ENCODE measurements at places on chromosomes 5 and 9.

DNA sequence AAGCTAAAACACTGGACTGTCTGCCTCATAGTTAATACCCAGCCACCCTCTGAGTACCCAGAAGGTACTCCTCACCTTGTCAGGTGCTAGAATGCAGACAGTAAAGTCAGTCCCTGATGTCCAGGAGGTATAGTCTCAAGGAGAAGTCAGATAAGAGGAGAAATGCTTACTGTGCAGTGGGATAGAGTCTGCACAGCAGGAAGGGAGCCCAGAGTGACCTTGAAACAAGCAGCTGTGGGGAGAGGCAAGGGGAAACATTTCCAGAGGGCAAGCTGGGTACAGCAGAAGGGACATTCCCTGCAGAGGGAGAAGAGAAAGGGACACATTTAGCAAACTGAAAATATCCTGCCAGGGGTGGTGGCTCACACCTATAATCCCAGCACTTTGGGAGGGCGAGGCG, 122.7 kb downstream of the GCNT1 start:
- DNase-seq: no peak

GRCh38 chr9:100033877-100034551, 64.8 kb downstream of the ERP44 start:
- no peak for DNase-seq

DNA sequence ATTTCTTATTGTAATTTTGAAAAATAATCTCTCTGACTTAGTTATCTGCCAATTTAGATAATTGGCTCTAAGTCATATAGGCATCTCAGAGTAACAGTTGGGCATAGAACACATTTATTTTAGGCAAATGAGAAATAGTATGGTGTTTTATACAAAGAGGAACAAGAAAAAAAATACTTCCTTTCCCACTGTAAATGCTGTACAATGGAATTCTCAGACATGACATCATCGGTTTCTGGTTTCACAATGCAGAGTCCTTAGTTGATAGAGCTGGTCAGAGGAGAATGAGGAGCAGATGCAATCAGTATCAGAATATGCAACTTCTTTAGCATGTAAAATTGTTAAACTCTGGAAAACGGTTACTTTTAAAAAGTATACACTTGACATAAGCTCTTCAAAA, 49.4 kb downstream of the PLK2 start:
- no peak for DNase-seq

GRCh38 chr9:91847581-91848091, 102.4 kb downstream of the ROR2 start:
- peak; percentile 93 for DNase-seq

DNA sequence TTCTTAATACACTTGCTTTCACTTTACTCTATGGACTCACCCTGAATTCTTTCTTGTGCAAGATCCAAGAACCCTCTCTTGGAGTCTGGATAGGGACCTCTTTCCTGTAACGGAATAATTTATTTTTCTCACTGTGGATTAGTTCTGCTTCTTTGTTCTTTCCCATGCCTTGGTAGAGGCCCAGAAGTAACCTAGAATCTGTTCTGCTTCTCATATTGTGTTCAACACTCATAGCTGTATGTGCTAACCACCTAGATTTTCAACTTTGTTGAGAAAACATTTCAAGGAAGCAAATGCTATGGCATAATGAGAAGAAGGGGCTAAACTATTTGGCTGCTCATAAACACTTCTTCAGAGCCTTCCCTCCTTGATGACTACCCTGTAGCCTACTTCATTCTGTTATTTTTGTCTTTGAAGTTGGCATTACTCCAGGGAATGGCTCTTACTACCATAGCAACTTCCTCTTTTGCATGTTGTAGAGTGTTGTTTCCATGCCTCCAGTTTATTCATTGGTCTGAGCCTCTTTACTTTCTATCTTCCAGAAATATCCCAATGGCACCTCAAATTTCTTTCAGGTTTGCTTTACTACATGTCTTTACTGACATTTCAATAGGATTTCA, 74.3 kb downstream of the KIAA0825 start:
- DNase-seq: no peak

- DNase-seq: no peak
Observed at GRCh38 chr5:1930501-1930879, 47.8 kb upstream of the IRX4 start.

- no peak for DNase-seq
Observed at GRCh38 chr5:109819878-109820277, 130.2 kb downstream of the MAN2A1 start.

- peak; percentile 12 for DNase-seq
Observed at GRCh38 chr9:104386013-104386412, 118.0 kb upstream of the OR13F1 start.

GRCh38 chr5:164345173-164345849, 839.9 kb downstream of the MAT2B start:
- DNase-seq: no peak

DNA sequence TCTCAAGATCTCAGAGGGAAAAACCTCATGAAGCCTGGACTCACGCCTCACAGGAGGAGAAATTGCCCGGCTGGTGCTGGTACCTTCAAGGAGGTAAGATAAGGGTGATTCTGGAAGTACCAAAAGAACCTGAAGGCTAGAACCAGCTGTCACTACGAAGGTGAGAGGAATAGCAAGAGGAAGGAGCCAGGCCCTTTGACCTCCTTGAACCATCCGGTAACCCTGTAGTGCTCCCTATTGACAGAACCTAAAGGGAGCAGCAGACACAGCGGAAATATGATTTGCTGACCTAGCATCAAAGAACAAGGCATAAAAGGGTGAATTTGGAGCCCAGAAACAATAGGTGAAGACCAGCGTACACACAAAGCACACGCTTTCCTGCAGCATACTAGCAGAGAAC, 92.2 kb downstream of the DOCK8 start:
- DNase-seq: no peak

DNA sequence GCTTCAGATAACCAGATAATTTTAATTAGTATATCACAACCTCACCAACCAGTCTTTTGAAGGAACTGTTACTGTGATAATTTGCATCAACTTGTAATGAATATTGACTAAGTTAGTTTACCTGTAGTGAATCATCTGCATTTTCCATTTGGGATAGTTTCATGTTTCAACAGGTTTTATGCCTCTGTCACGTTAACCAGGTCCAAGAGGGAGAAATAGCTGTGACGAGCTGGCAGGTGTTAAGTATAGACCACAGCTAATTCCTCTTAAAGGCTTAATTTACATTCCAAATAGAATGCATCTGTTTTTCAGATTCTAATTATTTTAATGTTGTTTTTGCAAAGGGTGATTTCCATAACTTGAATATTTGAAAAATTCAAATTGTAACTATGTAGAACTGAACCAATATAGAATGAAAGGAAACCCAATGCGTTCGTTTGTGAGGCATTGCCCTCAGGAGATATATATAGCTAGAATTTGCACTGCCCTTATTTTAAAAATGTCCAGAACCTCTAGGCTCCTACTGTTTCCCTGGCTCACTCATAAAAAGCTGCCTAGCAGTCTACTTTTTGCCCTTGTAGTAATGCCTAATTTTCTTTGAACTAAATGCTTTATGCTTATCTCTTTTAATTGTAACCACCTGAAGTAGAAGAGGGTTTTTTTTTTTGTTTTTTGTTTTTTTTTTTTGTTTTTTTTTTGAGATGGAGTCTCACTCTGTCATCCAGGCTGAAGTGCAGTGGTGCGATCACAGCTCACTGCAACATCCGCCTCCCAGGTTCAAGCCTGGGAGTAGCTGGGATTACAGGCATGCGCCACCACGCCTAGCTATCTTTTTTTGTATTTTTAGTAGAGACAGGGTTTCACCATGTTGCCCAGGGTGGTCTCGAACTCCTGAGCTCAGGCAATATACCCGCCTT, 270.5 kb downstream of the SMARCA2 start:
- no peak for DNase-seq

GRCh38 chr5:180173875-180174586, 35.0 kb downstream of the RASGEF1C start:
- DNase-seq: no peak

DNA sequence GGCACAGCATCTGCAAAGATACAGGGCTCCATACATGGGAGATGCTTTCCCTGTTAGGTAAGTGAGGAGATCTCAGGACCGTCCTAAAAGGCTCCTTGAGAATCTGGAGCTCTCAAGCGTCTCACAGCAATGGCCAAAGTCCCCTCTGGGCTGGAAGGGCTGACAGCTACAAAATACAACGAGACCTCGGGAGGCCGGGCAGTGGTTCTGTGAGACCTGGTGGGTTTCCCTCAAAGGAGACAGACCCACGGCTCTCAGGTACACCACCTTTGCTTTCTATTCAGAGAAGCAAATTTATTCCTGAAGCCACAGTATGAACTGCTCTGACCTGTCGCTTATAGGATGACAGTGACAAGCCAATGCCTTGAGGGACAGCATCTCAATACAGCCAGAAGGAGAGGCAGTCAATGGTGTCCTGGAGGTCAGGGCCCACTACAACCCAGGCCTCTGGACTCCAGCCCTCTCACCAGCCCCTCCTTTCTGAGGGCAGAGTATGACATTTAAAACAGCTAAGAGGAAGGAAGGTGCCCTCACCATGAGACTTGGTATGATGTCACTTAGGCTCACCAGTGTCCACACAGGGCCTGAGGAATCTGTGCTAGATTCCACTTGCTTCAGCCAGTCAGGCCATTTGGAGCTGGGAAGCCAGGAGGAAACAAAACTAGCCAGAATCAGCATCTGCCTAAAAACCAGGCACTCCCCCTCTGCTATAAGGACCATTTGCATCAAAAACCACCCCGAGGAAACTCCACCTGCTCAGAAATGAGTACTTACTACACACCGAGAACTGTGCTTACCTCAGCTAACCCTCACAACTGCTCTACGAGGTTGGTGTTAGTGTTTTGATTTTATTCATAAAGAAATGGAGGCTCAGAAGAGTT, 86.5 kb upstream of the FSTL4 start:
- no peak for DNase-seq

DNA sequence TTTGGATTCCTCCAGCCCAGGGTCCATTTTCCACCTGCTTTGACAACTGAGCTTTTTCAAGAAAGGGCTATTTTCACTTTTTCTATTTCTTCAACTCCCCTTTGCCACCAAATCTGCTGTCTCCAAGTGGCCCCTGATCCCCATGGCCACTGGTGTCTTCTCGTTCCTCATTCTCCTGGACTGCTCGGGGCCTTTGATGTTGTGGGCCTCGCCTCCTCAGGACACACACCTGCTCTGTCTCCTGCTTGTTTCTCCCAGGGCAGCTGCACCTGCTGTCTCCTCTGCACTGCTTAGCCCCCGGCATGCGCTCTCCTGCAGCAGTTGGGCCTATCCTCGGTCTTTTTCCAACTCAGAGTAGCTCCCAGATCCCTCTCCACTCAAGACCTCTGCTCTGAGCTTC, 16.3 kb upstream of the NANS start:
- no peak for DNase-seq

GRCh38 chr5:83563631-83564030, 92.1 kb downstream of the VCAN start:
- DNase-seq: no peak

- DNase-seq: no peak
Observed at GRCh38 chr5:175576096-175576495, 81.8 kb upstream of the HRH2 start.

DNA sequence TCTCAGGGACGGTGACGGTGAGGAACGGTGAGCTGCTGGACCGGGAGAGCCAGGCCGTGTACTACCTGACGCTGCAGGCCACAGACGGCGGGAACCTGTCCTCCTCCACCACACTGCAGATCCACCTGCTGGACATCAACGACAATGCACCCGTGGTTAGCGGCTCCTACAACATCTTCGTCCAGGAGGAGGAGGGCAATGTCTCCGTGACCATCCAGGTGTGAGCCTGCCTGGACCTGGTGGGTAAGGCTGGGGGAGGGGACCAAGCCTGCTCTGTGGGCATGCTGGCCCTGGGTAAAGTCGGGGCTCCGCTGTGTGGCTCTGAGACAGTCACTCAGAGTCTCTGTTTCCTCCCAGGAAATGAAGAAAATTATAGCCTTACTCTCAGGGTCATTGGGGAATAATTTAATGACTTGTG, 29.3 kb downstream of the CDHR2 start:
- peak; percentile 73 for DNase-seq

DNA sequence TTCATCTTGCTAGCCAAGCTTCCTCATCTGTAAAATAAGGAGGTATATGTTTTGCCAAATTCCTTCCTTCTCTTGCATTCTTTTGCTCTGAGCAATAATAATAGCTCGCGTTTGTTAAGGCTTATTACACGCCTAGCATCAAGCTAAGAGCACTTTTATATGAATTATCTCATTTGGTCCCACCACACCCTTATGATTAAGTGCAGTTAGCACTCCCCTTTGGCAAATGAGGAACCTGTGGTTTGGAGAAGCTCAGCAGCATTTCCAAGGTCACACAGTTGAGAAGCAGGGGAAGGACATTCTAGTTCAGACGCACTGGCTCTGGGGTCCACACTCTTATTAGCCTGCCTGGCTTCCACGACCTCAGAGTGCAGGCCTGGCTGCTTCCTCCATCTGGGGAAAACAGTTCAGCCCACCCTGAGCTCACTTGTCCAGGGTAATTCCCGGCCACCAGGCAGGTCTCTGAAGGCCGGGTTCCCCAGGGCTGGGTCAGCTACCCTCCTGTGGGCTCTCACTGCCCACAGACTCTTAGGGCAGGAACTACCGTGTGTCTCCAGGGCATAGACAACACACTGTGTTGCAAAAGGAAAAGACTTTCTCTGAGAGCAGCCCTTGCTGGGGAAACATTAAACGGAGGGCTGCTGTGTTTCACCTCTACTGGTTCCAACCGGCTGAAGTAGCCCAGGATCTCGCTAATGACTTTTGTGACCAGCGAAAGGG, 9.9 kb upstream of the FBP1 start:
- DNase-seq: no peak

DNA sequence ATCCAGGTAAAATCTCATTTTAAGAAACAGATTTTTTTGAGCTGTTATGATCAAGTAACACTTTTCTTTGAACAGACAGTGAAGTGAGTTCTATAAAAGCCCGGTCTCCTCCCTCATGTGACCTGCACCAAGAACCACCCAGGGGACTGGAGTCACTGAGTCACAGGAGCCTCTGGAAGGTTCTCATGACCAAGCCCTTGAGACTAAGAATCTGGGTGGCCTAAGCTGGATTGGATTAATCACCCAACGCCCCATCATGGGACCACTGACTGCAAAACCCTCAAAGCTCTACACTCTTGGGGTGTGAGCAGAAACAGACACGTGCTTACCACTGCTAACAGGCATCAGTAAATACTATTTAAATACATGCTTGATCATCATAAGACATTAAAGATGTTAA, 48.4 kb downstream of the SECISBP2 start:
- no peak for DNase-seq

DNA sequence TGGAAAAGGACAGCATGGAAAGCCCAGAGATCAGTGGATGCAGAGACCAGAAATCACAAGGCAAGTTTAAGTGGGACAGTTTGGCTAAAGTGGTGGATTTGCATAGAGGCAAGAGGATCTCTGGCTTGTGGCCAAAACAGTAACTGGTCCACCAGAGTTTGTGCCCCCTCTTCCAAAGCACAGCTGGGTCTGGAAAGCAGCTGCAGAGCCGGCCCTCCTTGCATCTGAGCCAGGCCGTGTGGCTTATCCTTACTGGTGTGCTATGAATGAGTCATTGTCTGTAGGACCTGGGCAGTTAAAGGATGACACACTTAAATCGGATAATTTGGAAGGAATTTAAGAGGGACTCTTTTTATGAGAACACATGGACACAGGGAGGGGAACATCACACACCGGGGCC, 146.6 kb downstream of the PIP5K1B start:
- no peak for DNase-seq

All from kidney (tissue), 22 donors.